ENCODE measurements at places on chromosomes 7 and 10. TPM values are rescaled to one million over a fixed set of nuclear protein-coding genes. Genes with fewer than 3 reads are reported as not detected.

Gene SLC39A12
- not detected for total RNA-seq

Gene ACBD7
- total RNA-seq: not detected

Gene POLD2
- 110 TPM for total RNA-seq

Gene IGF2BP3
- total RNA-seq: not detected

Gene STEAP2
- total RNA-seq: 42.9 TPM

Gene AKR1C2
- total RNA-seq: 261 TPM

Gene NCF1
- 0.79 TPM for total RNA-seq

Gene NPSR1
- total RNA-seq: not detected

Gene PKD1L1
- total RNA-seq: 0.97 TPM

Gene ZFYVE27
- 20.6 TPM for total RNA-seq

Gene HGF
- total RNA-seq: 4.5 TPM

Gene NKX1-2
- not detected for total RNA-seq

- DNase-seq: no peak
These were observed 75.4 kb downstream of the EGFR start for GRCh38 chr7:55094092-55094690.

- no peak for DNase-seq
These were observed 824.5 kb downstream of the TYW1 start for GRCh38 chr7:67821116-67821515.

DNA sequence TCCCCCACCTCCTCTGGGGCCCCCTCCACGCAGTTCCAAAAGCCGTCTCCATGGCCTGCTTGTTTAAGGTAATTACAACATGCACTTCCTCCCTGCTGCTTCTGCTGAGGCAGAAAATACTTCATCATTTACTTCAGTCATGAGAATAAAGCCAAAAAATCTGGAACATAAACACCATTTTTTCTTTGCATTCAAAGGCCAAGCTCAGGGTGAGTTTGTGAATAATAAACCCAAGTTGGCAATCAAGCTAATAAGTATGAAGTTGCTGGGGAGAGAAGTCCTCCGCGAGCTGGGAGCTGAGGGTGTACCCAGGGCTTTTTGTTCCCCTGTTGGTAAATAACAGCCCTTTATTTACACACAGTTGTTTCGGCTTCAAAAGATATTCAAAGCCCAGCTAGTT lies 70.5 kb downstream of the FAM204A start:
- DNase-seq: no peak

DNA sequence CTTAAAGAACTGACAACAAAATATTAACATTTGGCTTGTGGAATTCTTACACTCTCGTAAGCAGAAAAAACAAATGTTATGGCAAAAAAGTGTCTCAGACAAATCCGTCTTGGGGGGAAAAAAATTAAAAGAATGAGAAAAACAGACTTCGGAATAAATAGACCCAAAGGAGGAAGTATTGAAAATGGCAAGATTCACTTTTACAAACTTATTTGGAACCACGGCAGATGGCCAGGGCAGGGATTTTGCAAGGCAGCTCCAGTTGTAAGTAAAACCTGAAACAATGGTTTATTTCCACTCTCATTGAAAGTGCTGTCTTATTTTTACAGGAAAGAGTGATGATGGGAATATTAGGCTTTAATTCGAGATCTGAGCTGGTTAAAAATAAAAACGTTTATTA lies 1.5 kb upstream of the ZNF438 start:
- no peak for DNase-seq

DNA sequence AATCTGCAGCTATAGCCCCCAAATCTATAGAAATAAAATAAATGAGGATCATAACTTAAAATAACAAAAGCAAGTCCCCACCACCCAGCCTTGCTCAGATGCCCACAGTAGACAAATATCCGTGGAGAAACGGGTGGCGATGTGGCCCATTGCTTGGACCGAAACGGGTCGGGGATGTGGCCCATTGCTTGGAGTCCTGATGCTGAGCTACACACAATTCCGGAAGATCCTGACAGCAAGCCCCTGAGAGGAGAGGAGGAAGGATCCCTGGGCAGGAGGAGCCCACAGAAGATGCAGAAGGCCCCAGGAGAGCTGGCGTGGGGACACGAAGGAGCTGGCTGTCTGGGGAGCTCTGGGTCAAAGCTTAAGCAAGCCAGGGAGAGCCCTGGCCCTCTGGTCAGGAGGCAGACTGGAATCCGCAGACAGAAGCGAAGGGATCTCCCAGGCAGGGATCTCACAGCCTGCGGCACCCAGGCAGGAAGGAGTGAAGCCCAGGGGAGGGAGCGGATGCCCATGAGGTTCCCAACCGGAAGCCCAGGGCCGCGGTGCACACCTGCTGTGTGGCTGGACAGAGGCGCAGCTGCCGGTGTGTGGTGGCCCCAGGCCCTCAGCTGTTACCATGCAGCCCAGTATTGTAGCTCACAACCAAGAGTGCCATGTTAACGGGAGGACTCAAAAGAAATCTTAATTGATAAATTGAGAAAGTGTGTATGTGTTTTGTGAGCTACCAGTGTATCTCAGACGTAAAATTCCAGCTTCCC lies 138.8 kb downstream of the ADARB2 start:
- no peak for DNase-seq

DNA sequence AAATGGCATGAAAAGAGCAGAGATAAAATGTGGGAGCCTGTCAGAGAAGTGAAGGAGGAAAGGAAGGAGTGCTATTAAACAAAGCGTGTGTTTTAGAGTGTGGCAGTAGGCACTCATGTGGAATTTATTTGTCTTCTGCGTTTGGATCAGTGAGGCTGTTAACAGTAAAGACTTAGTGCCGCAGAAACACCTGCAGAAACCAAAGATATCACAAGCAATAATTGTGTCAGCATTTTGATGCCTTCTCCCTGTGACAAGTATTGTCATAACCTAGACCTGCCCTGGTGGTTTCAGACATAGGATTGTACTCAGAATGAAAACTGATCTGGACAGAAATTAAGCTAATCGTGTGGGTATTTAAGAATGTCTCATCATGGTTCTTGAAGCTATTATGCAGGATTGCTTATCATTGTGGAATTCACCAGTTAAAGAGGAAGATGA lies 191.0 kb downstream of the CAMK1D start:
- DNase-seq: no peak

- DNase-seq: no peak
These were observed 31.9 kb downstream of the PIP4K2A start for GRCh38 chr10:22682237-22683139.

- peak; percentile 11 for DNase-seq
These were observed 41.7 kb downstream of the RASGEF1A start for GRCh38 chr10:43225004-43225786.

DNA sequence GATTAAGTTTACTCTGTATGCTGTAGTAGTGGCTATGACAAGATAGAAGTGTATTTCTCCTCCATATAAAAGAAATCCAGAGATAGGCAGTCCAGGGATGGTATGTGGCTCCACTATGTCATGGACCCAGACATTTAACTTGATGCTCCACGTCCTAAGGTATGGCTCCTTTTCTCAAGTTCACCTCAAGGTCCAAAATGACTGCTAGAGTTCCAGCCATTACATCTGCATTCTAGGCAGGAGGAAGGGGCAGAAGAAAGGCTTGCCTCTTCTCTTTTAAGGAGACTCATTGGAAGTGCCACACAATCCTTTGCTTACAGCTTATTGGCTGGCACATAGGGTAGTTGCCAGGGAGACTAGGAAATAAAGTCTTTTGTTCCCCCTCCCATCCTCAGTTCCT lies 27.7 kb upstream of the ATXN7L1 start:
- no peak for DNase-seq

DNA sequence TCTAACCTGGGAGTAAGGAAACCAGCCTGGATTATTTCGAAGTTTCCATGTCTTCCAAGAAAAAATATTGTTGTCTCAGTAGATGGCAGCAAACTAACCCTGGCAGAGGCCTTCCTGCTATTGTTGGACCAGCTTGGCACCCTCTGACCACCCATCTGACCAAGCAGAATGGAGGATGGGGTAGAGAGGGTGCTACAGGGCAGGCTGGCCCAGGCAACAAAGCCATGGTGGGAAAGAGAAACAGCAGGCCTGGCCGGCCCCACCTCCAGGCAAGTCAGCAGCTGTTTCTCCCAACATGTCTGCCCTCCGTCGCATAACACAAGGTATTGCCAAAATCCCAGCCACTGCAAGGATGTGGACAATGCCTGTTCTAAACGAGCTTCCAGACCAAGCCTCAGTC lies 95.0 kb downstream of the FAM53B start:
- DNase-seq: peak; percentile 75

- no peak for DNase-seq
These were observed 49.7 kb downstream of the CDK14 start for GRCh38 chr7:90645784-90646183.

GRCh38 chr7:158077934-158078910 lies 509.4 kb downstream of the PTPRN2 start:
- DNase-seq: peak; percentile 12

DNA sequence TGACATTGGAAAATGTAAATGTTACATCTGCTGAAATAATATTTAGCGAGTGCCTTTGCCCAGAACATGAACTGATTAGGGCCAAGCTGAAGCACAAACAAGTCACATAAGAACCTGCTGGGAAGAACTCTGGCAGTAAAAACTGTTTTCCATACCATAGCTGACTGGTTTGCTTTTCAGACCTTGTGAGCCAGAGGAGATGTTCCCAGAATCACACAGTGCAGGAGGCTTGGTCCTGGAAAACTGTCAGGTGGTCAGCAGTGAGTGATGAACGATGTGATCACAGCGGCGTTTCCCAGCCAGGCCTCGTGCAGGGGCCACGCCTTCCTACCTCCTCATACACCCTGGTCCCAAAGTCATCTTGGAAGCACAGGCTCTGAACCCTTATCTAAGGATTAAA lies 164.2 kb upstream of the EEPD1 start:
- DNase-seq: no peak

GRCh38 chr7:83681200-83681778 lies 32.4 kb upstream of the SEMA3E start:
- no peak for DNase-seq

DNA sequence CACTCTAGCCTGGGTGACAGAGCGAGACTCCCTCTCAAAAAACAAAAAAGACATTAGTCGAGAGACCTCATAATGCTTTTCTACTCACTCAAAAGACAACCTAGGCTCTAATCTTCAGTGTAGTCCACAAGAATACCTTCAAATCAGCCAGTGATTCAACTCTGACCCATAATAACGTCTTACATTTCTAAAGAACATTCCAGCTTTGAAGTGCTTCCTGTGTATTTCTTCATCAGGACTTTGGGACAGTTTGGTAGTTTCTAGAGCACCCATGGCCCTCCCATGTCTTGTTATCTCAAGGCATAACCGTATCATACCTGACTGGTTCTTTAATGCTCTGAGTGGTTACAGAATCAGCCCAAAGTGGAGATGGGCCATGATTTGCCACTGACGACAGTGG lies 221.3 kb downstream of the SKIDA1 start:
- no peak for DNase-seq

DNA sequence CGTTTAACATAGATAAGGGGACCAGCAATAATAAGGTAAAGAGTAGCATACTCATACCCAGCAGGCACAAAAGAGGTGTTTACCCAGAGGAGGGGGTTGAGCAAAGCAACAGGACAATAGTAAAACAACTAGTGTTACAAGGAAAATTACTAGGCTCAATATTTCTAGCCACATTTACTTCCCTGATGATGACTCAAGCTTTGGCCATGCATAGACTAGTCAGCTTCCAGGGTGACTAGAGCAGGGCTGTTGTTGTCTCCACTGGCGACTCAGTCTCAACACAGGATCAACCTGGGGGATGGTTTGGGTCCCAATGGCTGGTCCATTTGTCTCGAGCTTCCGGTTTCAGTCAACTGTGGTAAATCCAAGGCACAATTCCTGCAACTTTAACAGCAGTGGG lies 217.7 kb upstream of the KCND2 start:
- DNase-seq: no peak

DNA sequence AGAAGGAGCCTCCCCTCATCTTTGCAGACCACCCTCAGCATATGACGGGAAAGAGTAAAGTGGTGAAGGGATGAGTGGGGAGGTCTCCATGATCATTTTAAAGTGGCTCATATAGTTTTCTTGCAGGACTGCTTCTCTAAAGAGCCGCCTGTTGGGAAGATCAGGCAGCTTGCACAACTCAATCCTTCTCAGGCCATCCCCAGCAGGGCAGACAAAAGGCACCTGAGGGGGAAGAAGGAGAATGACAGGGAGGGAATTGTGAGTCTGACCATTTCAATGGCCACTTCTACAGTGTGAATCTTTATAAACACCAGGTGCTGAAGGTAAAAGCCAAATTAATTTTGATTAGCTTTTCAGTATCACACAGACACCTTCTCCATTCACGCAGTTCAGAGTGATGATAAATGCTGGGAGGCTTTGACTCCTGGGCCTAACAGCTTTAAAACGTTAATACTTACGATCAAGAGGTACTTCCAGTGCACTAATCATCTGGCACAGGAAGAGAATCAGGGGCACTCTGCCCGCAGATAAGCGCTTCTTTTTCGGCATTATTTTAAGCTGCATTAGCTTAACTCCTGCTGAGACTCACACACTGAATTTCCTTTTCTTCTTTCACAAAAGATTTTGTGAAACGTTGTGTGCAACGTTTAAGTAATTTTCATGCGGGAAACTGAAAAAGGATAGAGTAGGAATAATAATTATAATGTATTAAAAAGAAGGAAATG lies 109.5 kb upstream of the LAMB4 start:
- DNase-seq: no peak

DNA sequence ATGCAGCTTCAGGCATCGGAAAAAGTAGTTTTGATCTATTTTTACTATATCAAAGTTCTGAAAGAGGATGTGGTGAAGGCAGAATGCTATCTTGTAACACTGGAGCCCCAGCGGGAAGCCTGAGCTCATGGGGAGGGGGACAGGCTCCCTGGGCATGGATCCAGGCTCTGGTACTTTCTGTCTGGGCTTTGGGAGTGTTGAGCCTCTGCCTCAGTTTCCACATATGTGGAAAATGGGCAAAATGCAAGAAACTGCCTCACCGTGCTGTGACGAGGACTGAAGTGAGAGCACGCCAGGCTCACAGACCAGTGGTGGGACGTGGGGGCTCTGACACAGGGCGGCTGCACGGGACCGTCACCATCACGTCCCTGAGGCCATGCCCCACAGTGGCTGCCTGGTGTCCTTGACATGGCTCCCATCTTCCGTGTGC lies 182.9 kb upstream of the SHH start:
- no peak for DNase-seq

- no peak for DNase-seq
These were observed 961.5 kb downstream of the PCDH15 start for GRCh38 chr10:53839440-53840039.

- DNase-seq: peak; percentile 69
These were observed 107.3 kb downstream of the SMURF1 start for GRCh38 chr7:99036546-99037111.
